ENCODE measurements at places on chromosomes 4 and X.

DNA sequence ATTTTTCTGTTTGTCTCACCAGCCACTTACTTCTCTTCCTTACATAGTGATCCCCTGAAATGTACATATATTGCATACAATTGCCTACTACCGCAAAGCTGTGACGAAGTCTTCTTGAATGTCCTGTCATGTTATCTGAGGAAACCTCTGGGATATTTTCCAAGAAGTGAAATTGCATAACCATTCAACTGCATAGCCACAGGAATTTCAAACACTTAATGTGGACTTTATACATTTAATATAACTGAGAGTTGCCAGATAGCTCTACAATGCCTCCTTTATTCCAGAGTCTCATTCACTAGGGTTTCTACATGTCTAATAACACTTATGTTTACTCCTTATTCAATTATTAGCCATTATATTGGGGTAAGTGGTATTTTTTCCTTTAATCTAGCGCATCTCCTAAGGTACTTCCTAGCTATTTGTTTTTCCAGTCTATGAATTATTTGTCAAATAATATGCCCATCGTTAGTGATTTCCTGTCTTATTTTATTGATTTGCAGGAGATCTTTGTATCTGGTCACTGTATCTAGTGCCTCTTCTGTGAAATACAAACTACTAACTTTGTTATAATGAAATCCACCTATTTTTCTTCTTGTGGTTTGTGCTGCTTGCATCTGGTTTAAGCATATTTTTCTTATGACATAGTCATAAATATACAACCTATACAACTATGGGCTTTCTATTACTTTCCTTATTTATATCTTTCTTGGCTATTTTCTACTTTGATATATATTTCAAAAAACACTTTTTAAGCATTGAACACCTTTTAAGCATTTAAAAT is 69.2 kb upstream of the GRID2 start:
- DNase-seq, result no peak

- DNase-seq, result no peak
These were observed 373.7 kb downstream of the NAF1 start for GRCh38 chr4:162793004-162793403.

GRCh38 chr4:1685235-1686150 is 1.4 kb upstream of the FAM53A start:
- no peak for DNase-seq

GRCh38 chrX:14056206-14056605 is 26.5 kb upstream of the GEMIN8 start:
- DNase-seq, result no peak

DNA sequence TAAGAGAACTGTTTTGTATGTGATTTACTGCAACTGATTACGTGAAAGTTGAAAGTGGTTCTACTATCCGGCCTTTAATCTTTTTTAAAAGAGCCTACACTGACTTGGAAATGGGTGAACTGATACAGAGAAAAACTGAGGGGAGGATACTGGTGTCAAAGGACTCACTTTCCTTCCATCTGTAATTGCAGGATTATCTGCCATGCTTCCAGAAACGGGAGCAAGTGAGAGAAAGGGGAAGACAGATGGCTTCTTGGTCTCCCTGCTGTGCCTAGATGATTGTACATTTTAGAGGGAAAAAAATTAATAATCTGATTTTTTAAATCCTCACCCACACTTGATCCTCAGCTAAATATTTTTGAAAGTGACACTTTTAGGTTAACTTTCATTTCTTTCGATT is 88.3 kb upstream of the GRID2 start:
- no peak for DNase-seq

- no peak for DNase-seq
These were observed 41.8 kb upstream of the NEIL3 start for GRCh38 chr4:177267911-177268310.

DNA sequence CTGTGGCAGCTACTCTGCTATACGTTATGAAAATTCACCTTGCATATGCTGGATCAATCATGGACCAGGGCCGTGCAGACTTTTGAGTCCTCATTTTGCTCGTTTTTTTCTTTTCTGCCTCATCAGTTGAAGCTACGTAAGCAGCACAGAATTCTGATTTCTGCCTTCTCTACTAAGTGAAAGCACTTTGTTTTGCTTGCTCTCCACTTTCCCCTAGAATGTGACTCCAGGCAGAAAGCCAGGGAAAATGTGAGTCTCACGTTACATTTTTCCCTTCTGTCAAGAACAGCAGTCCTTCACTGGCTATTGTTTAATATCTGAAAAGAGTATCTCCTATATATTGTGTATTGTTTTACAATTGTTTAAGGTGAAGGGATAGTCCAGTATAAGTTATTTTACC is 1840.1 kb downstream of the PCDH7 start:
- no peak for DNase-seq

DNA sequence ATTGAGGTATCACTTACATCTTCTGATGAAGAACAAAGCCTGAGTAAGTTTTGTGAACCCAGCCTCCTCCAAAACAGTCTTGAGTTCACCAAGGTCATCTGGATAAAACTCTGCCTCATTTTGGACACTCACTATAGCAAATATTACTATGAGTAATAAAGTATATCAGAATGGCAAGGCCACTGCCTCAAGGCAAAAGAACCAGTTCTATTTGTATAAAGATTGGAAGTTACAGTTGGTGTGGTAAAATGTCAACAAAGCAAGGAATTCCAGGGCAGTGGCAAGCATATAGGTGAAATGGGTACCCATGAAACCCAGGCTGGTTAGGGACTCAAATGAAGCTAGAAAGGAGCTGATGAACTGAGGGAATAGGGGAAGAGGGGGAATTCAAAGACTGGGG is 2.4 kb upstream of the ARHGEF6 start:
- no peak for DNase-seq
